ENCODE measurements at places on chromosomes 4 and X. TPM values are rescaled to one million over a fixed set of nuclear protein-coding genes. Genes with fewer than 3 reads are reported as not detected.

CPLX1 gene
- total RNA-seq = 1.4 TPM

ANXA10 gene
- total RNA-seq = not detected

FDCSP gene
- total RNA-seq = not detected

DNA sequence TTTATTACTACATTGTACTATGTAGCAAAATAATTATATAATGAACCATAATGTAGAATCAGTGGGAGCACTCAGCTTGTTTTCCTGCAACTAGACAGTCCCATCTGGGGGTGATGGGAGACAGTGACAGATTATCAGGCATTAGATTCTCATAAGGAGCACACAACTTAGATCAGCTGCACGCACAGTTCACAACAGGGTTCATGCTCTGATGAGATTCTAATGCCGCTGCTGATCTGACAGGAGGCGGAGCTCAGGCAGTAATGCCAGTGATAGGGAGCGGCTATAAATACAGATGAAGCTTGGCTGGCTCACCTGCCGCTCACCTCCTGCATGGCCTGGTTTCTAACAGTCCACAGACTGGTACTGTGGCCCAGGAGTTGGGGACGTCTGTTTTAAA, 199.2 kb downstream of the MAB21L2 start:
- no peak overlapping the region for H3K4me3 ChIP-seq
- H3K27me3 ChIP-seq = no peaks in the 10 kb centered on the region
- H3K36me3 ChIP-seq = peaks cover 15% of the 10 kb centered on the region

DNA sequence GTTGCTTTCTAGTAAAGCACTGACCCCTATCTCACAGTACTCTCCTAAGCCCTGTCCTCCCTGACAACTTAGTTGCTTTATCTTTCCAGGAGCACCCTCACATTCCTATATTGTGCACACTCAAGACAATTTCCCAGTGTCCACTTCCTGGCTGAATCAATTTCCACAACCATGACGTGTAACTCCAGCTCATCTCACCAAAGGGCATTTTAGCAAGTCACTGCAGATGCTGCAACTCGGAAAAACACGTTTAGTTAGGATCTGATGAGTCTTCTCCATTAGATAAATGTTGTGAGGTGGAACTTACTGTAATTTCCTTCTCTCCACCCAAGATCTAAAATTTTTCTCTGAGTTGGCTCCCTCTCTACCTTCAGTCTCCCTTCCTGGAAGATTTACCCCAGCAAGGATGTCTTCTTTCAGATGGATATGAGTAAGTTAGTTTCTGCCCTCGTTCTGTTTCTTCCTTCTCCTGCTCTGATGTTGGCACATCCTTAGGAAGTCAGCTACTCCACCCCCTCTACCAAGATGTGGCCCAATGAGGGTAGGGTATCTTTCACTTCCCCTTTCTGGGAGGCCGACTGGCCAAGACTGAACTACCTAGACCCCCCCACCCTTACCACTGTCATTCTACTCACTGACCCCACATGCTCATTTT, 28.8 kb upstream of the IL13RA1 start:
- no peaks in the 10 kb centered on the region for H3K4me1 ChIP-seq
- no peaks in the 10 kb centered on the region for H3K36me3 ChIP-seq
- no peak overlapping the region for H3K4me3 ChIP-seq
- no peak for DNase-seq

- H3K4me3 ChIP-seq = no peak overlapping the region
- no peaks in the 10 kb centered on the region for H3K27me3 ChIP-seq
- H3K27ac ChIP-seq = no peak overlapping the region
- peaks cover 8% of the 10 kb centered on the region for H3K4me1 ChIP-seq
- no peak for DNase-seq
- no peaks in the 10 kb centered on the region for H3K36me3 ChIP-seq
These were observed 25.6 kb downstream of the NR0B1 start for GRCh38 chrX:30283456-30284200.

DNA sequence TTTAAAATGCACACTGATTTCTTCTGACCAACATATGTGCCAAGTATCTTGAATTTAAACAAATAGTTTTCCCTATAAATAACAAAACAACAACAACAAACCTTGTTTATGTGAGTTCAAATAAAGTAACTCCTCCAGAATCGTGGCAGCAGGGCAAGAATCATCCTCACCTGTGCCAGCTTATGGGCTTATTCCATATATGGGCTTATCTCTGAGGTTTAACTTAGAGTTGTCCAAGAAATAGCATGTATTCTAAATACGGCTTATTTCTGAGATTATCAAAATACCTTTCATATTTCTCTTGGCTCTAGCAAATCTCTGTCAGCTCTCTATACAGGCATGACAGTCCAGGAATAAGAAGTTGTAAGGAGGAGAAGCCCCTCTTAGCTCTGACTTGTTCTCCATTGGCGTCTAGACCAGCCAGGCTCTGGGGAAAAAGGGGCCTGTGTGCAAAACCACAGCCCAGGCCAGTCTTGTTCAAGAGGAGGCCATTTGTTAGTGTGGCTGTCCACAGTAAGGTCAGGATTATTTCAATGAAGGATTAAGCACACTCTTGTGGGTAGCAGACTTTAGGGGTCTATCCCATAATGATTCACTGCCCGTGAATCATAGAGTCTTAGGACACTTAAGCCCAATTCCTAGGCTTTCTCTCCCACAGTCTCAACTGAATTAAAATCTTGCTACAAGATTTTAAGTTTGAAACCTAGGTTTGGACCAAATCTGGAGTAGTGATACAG, 63.2 kb downstream of the FRAS1 start:
- peaks cover 51% of the 10 kb centered on the region for H3K36me3 ChIP-seq
- no peak overlapping the region for H3K4me3 ChIP-seq
- no peak for DNase-seq
- H3K4me1 ChIP-seq = peaks cover 26% of the 10 kb centered on the region

- peaks cover 10% of the 10 kb centered on the region for H3K4me1 ChIP-seq
- H3K27me3 ChIP-seq = no peaks in the 10 kb centered on the region
- H3K36me3 ChIP-seq = no peaks in the 10 kb centered on the region
- no peak for DNase-seq
- no peak overlapping the region for H3K4me3 ChIP-seq
These were observed 133.8 kb upstream of the NKX1-1 start for GRCh38 chr4:1539859-1540600.

GRCh38 chr4:30716158-30716557, 4.0 kb upstream of the PCDH7 start:
- DNase-seq = no peak
- no peaks in the 10 kb centered on the region for H3K36me3 ChIP-seq
- no peak overlapping the region for H3K27ac ChIP-seq
- peak overlapping the region; percentile 82 for H3K4me3 ChIP-seq
- peaks cover 16% of the 10 kb centered on the region for H3K4me1 ChIP-seq

GRCh38 chr4:122450847-122451246, 5.7 kb downstream of the IL2 start:
- H3K27me3 ChIP-seq = no peaks in the 10 kb centered on the region
- DNase-seq = no peak
- H3K4me1 ChIP-seq = peaks cover 3% of the 10 kb centered on the region
- no peak overlapping the region for H3K4me3 ChIP-seq
- H3K36me3 ChIP-seq = no peaks in the 10 kb centered on the region

DNA sequence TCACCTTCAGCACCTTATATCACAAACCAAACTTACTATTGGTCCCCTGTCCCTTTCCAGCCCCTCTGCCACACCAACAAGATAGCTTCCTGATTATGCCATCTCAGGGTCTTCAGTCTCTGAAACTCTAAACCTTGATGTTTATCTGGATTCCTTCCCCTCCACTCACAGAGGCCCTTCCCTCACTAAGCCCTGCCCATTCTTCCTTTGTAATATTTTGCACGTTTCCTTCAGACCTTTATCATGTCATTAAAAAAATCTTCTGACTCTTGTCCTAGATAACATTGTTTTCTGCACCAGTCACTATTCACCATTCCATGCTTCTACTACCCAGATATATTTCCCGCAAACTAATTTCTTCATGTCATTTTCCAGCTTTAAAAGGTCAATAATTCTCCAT, 17.7 kb upstream of the CEP135 start:
- H3K27me3 ChIP-seq = no peaks in the 10 kb centered on the region
- H3K27ac ChIP-seq = no peak overlapping the region
- no peak overlapping the region for H3K4me3 ChIP-seq
- peaks cover 20% of the 10 kb centered on the region for H3K4me1 ChIP-seq

- peak; percentile 10 for DNase-seq
- H3K4me1 ChIP-seq = peaks cover 15% of the 10 kb centered on the region
- no peaks in the 10 kb centered on the region for H3K27me3 ChIP-seq
- H3K4me3 ChIP-seq = peak overlapping the region; percentile 85
- H3K27ac ChIP-seq = peak overlapping the region; percentile 97
These were observed 565 bp upstream of the ZNF41 start for GRCh38 chrX:47483306-47484268.

Data from progenitor cell of endocrine pancreas (in vitro differentiated cells).